Fibroblast of skin of left biceps (primary cell): ENCODE measurements at places on chromosomes 3 and 15.

DNA sequence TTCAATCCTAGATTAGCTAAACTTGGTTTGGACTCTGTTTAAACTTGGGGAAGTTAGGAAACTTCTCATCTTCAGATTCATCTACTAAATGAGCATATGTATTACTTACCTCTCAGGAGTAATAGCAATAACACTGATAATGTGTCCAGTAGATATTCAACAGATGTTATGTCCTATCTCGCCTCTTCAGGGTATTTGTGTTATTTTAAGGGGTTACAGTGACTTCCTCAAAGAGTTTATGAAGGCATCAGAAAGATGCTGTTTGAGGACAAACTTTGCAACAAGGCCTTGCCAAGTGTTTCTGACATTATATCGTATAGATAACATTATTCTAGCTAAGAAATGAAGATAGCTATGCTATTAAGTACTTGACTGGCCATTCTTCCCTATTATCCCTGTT lies 522.3 kb downstream of the IGSF11 start:
- no peak for DNase-seq

DNA sequence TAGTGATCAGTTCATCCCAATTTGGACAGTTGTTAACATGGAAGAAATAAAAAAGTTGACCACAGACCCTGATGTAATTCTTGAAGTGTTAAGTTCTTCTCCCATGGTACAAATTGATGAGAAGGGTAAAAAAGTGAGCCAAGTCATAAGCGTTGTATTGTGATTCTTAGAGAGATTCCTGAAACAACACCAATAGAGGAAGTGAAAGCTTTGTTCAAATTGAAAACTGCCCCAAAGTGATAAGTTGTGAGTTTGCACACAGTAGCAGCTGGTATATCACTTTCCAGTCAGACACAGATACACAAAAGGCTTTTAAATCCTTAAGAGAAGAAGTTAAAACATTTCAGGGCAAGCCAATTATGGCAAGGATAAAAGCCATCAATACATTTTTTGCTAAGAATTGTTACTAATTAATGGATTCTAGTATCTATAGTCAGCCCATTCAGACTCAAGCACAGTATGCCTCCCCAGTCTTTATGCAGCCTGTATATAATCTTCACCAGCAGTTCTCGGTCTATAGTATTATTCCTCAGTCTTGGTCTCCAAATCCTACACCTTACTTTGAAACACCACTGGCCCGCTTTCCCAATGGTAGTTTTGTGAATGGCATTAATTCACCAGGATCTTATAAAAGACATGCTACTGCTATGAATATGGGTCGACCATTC lies 38.2 kb downstream of the CDIN1 start:
- DNase-seq, result no peak

- DNase-seq, result no peak
These were observed at the start of gene LRRC3B for GRCh38 chr3:26622621-26623418. Gene LRRC3B, plus strand, starts transcription at chr3:26622772. Its CDS starts 86,901 bp downstream, at chr3:26709673.

- DNase-seq, result no peak
These were observed 103.1 kb downstream of the HCN4 start for GRCh38 chr15:73265536-73266153.

- DNase-seq, result no peak
These were observed 18.8 kb downstream of the PCSK6 start for GRCh38 chr15:101470548-101471239.

DNA sequence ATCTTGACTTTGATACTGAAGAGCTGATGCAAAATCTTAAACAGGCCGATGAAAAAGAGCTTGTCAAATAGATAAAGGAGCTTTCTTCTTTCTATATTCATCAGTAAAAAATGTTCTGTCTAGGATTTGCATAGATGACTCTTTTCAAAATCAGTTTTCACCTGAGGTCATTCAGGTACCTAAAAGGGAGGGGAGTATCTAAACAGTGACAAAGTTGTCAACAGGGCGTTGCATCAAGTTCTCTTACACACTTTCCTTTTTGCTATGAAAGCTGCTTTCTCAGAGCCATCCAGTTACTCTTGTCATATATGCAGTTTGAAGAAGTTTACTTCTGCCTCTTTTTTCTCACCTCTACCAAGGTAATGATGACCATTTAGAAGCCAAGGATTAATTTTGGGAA lies 60.0 kb downstream of the AKAP13 start:
- DNase-seq, result no peak

DNA sequence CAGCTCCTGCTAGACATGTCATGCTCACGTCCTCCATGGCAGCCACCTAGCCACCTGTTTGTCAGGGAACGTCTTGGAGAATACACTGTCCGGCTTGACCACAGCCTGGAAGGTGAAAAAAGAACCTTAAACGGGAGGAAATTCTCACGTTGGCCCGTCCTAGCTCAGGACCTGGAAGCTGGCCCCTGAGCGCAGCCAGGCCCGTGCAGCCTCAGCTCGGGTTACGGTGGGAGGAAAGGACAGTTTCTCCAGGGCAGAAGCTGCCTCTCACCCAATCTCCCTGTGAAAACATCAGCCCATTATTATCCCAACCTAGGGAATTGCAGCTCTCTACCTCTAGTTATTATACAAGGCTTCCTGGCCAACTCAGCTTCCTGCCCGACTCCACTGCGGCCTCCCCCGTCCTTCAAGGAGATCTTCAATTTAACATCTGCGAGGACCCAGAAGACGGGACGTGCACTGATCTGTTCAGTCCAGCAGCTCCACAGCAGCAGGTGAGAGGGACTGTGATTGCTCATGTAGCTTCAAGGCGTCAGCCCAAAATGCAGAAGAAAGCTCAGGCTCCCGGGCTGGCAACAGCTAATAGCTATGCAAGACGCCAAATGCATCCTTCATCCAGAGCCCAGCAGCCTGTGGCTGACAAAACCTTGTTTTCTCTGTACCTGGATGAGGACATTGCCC lies 84.7 kb downstream of the ADAMTS17 start:
- no peak for DNase-seq

DNA sequence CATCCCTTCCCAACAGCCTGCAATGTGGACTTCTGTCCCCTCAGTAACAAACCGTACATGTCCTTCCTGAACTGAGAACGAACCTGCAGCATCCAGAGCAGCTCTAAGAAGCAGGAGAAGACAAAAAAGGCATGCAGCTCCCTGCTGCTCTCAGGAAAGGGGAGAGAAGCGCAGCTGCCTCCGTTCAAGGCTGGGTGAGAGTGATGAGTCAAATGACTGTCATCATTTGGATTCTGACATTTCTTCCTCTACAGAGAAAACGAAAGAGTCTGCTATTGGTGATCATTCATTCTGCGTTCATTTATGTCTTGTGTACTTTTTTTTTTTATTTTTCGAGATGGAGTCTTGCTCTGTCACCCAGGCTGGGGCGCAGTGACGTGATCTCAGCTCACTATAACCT lies 677.8 kb downstream of the FHIT start:
- DNase-seq, result no peak

- no peak for DNase-seq
These were observed 48.6 kb downstream of the RARB start for GRCh38 chr3:25476639-25477038.

- DNase-seq, result no peak
These were observed 220.7 kb downstream of the MEIS2 start for GRCh38 chr15:36879568-36880222.

DNA sequence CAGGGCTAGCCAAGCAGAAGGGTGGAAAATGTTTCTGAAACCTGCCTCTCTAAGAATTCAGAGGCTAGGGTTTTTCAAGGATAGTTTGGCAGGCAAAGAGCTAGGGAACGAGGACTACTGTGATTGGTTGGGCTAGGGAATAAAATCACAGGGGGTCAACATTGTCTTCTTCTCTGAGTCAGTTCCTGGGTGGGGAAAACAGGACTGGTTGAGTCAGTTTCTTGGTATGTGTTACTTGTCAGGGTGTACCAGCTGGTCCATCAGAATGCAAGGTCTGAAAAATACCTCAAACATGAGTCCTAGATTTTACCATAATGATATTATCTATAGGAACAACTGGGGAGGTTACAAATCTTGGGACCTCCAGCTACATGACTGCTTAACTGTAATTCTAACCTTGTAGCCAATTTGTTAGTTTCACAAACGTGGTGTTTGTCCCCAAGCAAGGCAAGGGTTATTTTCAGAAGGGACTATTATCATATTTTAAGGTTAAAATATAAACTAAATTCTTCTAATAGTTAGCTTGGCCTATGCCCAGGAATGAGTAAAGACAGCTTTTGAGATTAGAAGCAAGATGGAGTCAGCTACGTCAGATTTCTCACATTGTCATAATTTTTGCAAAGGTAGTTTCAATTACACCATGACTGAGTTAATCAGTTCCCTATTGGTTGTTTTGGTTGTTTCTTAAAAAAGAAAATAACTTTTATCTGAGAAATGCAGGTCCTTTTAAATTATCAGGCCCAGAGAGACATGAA lies 231.5 kb downstream of the ALCAM start:
- peak; percentile 86 for DNase-seq

GRCh38 chr3:150469031-150469930 lies 61.2 kb downstream of the TSC22D2 start:
- peak; percentile 96 for DNase-seq

DNA sequence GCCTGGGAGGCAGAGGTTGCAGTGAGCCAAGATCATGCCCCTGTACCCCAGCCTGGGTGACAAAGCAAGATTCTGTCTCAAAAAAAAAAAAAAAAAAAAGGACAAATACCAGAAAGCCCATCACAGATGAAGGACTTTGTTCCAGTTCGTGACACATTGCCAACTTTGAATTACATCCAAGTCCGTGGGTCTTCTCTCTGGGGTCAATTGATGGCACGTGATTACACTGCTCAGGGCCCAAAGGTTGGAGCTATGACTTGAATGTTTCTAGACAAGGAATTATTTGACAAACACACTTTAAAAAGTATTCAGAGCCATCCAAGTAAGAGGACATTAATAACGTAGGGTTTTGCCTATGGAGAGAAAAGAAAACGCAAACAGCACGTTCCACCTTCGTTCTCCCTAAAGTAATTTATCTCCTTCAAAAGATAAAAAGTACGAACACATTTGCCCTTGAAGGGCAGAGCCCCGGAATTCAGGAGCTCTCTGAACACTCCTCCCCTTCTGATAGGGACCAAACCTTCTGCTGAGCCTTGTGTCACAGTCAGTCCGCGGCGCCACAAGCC lies 31.3 kb upstream of the ST3GAL6 start:
- DNase-seq, result no peak

DNA sequence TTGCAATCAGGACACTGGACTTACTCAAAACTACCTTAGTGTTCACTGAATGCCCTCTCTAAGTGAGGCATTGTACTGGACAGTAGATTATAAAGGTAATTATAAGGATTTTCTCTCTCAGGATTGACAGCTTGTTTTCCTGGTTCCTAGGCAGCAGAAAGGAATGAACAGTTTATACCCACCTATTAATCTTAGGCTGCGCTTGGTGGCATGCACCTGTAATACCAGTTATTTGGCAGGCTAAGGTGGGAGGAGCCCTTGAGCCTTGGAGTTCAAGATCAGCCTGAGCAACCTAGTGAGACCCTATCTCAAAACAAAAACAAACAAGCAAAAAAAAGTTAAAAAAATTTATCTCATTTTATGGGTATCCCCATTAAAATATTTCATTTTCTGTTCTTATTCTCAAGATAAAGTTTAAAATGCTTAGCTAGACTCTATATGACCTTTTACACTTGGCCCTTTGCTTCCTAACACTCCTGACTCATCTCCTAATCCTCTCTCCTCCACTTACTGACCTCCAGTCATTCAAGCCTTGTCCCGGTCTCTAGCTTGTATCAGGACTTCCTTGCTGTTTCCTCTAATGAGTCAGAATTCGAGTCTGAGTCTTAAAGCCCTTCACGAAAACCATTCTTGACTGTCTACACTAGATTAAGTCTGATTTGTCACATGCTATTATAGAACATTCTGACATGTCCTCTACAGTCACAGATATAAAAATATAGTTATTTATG lies 348.6 kb downstream of the NLGN1 start:
- DNase-seq, result no peak

DNA sequence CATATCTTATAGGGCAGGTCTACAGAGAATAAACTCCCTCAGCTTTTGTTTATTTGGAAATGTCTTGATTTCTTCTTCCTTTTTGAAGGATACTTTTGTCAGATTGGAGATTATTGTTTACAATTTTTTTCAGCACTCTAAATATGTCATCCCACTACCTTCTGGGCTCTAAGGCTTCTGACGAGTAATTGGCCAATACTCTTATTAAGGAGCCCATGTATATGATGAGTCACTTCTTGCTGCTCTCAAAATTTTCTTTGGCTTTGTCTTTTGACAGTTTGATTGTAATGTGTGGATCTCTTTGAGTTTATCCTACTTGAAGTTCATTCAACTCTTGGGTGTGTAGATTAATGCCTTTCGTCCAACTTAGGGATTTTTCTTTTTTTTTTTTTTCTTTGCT lies 28.9 kb upstream of the CD200R1L start:
- DNase-seq, result no peak

DNA sequence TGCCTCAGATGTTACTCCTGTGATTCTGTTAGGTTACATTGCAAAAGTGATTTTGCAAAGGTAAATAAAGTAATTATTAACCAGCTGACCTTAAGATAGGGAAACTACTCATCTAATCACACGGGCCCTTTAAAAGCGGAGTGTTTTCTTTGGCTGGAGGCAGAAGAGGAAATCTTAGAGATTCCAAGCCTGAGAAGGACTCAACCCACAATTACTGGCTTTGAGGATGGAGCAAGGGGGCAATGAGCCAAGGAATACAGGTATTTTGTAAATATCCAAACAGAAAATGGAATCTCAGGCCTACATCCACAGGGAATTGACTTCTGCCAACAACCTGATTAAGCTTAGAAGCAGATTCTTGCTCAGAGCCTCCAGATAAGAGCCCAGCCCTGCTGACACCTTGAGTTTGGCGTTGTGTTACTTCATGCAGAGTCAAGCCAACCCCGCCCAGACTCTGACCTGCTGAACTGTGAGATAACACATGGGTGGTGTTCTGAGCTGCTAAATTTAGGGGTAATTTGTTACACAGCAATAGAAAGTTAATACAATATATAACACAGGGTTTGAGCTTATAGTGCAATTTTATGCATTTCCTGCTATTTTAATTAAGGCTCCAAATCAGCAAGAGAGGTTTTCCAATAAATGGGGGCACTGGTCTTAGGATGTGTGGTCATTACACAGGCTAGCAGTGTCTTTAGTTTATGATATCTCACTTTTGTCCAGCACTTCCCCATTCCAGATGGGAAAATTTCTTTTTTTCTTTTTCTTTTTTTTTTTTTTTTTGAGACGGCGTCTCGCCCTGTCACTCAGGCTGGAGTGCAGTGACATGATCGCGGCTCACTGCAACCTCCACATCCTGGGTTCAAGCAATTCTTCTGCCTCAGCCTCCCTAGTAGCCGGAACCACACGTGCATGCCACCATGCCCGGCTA lies 19.5 kb downstream of the NFKBIZ start:
- no peak for DNase-seq

DNA sequence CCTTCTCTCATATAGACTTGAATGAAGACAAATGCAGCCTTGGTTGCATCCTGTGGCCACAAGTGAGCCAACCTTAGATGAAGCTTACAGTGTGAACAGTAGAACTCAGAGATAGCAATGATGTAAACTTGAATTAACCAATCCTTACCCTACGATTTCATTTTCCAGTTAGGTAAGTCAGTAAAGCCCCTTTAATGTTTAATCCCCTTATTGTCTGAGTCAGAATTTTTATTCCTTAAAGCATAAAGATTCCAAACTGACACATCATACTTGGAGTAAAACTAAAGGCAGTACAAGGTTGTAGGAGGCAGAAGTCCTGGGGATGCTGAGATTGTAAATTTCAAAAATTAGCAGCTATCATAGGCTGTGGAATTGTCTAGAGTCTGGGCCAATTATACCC lies 507.8 kb upstream of the DPH6 start:
- no peak for DNase-seq
